ENCODE measurements at places on chromosomes 13 and 19. TPM values are rescaled to one million over a fixed set of nuclear protein-coding genes. Genes with fewer than 3 reads are reported as not detected.

The LILRB4 gene
- total RNA-seq = 0.87 TPM

The ALOX5AP gene
- total RNA-seq = 1.3 TPM

The ZNF578 gene
- not detected for total RNA-seq

DNA sequence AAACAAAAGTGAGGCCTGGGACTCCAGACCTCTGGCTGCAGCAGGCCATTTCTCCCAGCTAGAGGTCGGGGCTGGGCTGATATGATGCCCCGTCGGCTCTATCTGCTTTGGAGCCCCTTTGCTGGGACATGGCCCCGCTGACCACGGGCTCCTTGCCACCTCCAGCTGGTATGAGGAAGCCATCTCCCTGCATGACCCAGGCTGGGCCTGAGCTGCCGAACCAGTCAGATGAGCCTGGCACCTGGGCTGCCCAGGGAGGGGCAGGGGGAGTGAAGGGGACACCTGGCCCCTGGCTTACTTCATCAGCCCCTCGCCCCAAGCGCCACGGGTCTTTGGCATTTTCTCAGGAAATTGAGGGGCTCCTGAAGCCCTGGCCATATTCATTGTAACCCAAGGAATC is 7.8 kb downstream of the ZSWIM4 start:
- no peak for DNase-seq

The SPACA4 gene
- not detected for total RNA-seq

The HRC gene
- 1.7 TPM for total RNA-seq

- DNase-seq = no peak
Measured at GRCh38 chr19:31304831-31305312, 44.4 kb downstream of the TSHZ3 start.

The ETV2 gene
- total RNA-seq = not detected

- no peak for DNase-seq
Measured at GRCh38 chr19:18171605-18172327, 1.8 kb upstream of the IFI30 start.

GRCh38 chr19:19324059-19324770 is 3.6 kb downstream of the MAU2 start:
- no peak for DNase-seq

DNA sequence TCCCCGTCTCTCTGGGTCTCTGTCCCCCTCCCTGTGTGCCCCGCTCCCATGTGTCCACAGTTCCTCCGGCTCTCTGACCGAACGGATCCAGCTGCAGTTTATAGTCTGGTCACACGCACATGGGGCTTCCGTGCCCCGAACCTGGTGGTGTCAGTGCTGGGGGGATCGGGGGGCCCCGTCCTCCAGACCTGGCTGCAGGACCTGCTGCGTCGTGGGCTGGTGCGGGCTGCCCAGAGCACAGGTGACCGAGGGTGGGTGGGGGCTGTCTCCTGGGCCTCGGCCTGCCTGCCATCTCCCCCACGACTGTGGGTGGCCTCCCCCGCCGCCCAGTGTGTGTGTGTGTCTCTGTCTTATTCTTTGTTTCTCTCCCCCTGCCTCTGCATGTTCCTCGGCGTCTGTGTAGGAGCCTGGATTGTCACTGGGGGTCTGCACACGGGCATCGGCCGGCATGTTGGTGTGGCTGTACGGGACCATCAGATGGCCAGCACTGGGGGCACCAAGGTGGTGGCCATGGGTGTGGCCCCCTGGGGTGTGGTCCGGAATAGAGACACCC is 10.3 kb downstream of the TRPM4 start:
- DNase-seq = no peak

DNA sequence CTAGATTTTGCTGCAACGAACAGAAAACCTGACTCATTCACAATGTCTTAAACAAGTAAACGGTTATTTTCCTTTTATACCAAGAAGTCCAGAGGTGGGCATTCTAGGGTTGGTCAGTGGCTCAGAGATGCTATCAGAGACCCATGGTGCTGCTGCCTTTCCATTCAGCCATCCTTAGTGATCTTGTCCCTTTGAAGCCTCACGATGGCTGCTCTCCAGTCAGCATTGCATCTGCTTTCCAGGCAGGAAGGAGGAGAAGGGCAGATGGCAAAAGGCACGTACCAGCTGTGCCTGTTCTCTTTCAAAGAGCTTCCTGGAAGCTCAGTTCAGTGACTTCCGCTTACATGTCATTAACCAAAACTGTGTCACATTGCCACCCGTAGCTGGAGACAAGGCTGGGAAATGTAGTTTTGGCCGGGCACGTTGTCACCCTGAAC is 30.1 kb downstream of the WDFY2 start:
- DNase-seq = peak; percentile 79

DNA sequence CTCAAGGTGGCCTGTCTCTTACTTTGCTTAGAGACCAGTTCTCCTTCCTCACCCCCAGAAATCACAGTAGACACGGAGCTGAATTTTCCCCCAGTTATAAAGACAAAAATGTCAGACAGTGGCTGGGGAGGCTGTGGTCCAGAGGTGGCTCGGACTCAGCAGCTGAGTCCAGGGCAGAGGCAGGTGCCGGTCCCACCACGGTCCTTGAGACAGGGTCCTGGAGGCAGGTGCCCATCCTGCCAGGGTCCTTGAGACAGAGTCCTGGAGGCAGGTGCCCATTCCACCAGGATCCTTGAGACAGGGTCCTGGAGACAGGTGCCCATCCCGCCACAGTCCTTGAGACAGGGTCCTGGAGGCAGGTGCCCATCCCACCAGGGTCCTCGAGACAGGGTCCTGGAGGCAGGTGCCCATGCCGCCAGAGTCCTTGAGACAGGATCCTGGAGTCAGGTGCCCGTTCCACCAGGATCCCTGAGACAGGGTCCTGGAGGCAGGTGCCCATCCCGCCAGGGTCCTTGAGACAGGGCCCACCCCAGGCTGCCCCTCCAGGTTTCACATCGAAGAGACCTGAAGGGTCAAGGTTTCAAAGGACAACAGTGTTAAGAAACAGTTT is 23.1 kb downstream of the PEPD start:
- DNase-seq = no peak

- DNase-seq = peak; percentile 55
Measured at GRCh38 chr13:60226507-60226906, 62.8 kb upstream of the DIAPH3 start.

The FARSA gene
- 51.9 TPM for total RNA-seq

- DNase-seq = no peak
Measured at GRCh38 chr19:3270902-3271301, 46.4 kb downstream of the CELF5 start.

The CAMSAP3 gene
- total RNA-seq = 72.7 TPM

- DNase-seq = peak; percentile 16
Measured at GRCh38 chr13:52061587-52061986, 37.1 kb downstream of the UTP14C start.

GRCh38 chr19:13234518-13234917 is 84.3 kb downstream of the IER2 start:
- DNase-seq = peak; percentile 73

DNA sequence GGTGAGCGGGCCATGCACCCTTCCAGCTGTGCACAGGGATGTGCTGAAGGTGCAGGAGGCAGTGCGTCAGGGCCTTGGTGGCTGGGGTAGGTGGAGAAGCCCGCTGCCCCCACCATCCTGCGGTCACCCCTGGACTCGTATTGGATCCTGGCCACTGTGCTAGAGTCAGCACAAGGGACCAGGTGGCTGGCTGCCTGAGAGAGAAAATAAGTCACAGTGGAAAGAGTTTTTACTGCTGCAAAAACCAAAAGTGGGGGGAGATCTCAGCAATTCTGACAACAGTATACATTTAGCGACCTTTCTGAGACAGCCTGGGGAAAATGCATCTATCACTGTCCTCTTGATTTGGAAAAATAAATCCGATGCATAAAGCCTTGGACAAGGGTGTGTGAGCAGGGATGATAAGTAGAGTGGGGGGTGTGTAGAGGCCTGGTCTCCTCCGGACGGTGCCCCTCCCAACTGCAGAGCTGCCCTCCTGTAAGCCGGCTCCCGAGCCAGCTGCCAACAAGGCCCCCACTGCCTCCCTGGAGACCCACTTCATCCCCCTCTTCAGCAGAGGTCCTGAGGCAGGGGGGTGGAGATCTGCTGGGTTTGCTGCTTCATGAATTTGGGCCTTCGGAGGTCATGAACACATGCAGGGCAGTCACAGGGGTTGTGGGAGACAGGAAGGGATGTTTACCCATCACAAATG is 84.2 kb downstream of the SLC7A1 start:
- DNase-seq = no peak
